NCI-H187 treated with DMSO at 0.1 percent for 48 hours (cell line): ENCODE measurements at places on chromosomes 16 and 17.
A peak's percentile ranks its signal among the peaks of the same experiment; 100 is the strongest.

DNA sequence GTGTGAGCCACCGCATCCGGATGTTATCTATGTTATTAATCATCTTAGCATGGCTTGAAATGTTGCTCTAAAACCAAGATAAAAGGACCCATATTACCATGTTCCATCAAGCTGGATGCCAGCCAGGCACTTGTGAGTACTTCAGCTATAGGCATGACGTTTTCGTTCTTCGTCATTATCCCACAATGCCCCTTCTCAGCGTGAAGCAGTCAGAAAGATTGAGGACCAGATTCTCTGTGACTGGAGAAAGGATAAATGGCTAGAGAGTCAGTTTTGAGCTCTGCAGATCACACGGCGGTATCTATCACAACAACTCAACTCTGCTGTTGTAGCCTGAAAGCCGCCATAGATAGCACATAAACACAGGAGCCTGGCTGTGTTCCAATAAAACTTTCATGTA is 29.8 kb upstream of the LCMT1 start:
- no peak for DNase-seq

- no peak for DNase-seq
Measured at GRCh38 chr17:45311401-45311759, 5.4 kb downstream of the MAP3K14 start.

- peak; percentile 32 for DNase-seq
Measured at GRCh38 chr17:79658811-79659207, 48.0 kb upstream of the RBFOX3 start.

GRCh38 chr16:15653227-15653626 is 3.2 kb downstream of the NDE1 start:
- no peak for DNase-seq

DNA sequence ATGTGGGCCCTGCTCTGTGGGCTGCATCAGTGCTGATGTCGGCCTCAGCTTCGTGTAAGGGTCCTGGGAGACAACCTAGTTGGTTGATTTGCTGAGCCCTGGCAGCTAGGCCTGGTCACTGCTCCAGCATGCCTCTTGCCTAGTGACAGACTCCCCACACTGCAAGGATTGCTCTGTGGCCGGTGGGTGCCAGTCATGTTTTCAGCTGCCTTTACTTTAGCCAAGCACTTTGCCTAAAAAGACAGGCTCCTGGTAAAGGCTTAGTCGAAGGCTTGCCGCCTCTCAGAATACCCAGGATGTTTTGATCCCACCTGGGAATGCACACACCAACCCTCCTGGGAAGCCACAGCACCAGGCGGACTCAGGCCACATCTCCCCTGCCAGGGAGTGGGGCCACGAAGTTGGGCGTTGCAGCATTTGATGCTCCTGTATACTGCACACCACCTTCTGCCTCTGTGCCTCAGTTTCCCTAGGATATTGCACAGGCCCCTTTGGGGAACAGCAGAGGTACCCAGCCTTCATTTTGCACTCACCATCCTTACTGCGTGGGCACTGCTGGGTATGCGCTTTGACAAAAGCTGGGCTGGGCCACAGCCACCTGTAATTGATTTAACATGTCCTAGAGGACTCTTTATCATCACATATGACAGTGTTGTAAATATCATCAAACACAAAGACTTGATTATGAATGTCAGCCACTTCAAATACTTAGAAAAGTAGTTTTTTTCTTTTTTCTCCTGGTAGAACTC is 19.9 kb downstream of the GINS2 start:
- no peak for DNase-seq

- no peak for DNase-seq
Measured at GRCh38 chr17:72342061-72342460, 221.2 kb downstream of the SOX9 start.

DNA sequence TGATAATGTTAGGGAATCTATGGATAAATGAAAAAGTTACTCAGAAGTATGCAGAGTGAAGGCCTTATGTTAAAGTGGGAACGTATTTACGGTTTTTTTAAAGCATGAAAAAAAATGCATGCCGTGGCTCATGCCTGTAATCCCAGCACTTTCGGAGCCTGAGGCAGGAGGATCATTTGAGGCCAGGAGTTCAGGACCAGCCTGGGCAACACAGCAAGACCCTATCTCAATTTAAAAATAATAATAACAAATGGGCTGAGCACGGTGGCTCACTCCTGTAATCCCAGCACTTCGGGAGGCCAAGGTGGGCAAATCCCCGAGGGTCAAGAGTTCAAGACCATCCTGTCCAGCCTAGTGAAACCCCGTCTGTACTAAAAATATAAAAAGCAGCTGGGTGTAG is 6.0 kb downstream of the POLR2A start:
- no peak for DNase-seq

DNA sequence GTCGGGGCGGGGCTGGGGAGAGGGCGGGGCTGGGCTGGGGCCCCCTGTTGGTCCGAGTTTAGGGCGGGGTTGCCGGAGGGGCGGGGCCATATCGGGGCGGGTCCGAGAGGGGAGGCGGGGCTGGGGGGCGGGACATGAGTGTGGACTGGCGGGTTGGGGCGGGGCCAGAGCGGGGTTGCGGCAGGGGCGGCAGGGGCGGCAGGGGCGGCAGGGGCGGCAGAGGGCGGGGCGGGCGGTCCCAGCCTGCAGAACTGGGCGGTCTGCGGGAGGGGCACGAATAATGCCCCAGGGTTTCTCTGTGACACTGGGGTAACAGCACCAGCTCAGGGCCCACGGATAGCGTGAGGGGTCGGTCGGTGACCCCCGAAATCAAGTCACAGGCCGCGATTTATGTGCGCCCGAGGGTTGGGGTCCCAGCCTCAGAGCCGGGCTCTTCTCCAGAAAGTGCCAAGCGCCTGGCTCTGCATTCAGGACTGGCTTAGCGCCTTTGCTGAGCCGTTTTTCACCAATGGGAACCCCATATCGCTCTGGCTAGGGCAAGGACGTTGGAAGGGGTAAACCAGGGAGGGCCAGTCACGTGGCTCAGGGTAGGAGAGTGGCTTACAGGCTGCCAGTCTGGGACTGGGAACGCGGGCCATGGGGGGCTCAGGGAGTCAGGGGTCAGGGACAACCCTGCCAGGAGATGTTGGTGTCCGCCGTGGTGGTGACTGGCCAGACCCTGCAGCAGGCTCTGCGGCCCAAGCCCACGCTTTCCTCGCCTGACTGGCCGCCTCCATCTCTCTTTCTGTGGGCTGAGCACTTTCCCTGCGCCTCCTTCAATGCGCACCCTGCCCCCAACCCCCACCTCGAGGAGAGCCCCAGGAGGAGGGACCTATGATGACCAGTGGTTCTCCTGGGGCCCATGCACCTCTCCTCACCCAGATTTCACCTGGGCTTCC is 1.2 kb upstream of the METTL26 start:
- peak; percentile 56 for DNase-seq

GRCh38 chr16:22272870-22273650 is 24.1 kb upstream of the POLR3E start:
- no peak for DNase-seq

DNA sequence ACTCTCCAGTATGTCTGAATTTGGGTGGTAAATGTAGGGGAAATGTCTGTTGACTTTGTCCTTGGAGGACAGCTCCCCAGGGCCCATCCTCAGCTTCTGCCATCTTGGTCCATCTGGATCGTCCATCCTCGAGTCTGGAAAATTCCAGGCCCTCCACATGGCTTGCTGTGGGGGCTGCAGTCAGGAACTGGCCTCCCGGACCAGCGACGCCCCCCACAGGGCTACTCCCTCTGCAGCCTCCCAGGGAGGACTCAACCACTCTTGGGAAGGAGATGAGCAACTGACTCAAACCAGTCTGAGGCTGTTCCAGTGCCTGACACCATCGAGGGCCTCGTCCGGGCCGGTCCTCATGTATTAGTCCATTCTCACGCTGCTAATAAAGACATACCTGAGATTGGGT is 5.5 kb upstream of the ZG16B start:
- DNase-seq = no peak

- DNase-seq = no peak
Measured at GRCh38 chr16:56191156-56191815, at the start of gene GNAO1. Gene GNAO1 (plus strand): TSS chr16:56191489. CDS start chr16:56192236, 747 bp downstream.

GRCh38 chr16:79156761-79157160 is 443.8 kb downstream of the MAF start:
- DNase-seq = no peak

- DNase-seq = no peak
Measured at GRCh38 chr16:70157105-70157476, 16.5 kb upstream of the CLEC18C start.

DNA sequence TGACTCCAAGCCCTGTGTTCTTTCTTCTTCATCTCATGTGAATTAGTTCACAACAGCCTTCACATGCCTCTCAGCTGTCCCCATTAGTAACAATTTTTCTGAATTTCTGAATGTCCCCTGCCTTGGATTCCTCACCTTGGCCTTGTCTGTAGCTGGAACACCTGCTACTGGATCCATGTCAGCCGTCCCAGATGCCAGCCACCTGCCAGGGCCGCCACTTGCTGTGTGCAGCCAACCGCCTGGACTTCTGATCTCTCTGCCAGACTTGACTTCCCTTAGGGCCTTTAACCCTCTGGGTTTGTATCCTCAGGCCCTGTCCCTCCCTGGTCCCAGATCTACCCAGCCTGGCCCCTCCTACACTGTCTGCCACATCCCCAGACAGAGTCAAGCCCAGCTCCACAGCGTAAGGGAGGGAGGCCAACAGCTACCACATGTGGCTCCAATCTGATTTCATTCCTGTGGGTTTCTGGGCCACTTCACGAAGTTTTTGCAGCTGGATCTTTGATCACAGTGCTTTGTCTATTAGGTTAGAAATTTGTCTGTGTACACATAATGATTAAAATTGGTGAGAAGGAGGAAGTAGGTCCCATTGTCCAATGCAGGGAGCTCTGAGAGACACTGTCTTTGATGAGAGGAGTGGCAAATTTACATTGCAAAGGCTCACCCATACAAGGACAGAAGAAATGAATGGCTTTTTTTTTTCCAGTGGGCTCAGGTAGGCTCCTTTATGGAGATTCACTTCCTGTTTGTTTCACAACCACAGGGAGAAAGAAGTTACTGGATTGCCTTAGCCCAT is 15.3 kb downstream of the MPP2 start:
- DNase-seq = no peak

DNA sequence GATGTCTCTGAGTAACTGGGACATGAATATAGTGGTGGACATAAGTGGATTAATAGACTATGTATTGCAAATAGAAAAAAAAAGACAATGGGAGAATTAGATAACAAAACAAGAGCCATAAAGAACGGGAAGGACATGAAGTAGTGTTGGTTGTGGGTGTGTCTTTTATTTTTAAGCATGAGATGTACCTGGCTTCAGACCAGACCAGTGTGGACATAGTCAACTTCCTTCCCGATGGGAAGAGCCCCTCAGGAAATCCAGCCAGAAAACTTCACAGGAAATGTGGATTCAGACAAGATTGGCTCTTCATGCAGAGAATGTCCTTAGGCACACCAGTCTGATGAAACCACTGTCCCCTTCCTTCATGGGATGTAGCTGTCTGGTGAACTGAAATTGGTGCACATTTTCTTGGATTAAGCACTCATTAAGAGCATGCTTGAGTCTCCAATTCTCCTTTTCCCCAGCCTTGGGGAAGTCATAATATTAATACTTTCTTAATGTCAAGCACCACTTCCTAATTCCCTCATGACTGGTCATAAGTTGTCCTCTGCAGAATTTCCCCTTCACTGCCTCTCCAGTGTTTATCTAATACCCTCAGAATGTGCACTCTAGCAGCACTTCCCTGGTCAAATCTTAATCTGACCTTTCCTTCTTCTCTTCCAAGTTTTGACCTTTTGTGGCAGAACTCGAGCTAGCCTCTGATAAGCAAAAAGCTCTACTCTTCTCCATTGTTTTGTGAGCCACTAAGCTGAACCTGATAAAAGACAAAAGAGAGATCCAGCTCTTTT is 350.6 kb upstream of the MAF start:
- DNase-seq = no peak
